ENCODE measurements at places on chromosomes 4 and X.

DNA sequence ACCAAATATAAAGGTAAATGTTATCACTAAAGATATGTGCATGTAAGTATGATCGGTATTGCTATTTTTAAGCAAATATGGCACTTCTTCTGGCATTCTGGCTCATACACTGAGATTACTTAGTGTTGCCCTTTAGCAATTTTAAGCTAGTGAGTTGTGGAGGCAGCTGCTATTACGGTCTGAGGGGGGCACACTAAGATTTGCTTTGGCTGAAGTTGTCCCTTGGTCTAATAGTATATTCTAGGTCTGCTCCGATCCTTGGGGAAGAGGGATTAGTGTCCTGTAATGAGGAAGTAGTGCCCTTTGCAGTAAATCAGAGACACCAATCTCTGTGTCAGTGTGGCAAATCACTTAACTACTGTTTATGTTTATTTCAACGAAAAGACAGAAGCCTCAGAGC, 196.5 kb upstream of the FTHL17 start:
- no peak for DNase-seq

GRCh38 chr4:114658179-114658578, 59.6 kb downstream of the UGT8 start:
- DNase-seq = no peak

DNA sequence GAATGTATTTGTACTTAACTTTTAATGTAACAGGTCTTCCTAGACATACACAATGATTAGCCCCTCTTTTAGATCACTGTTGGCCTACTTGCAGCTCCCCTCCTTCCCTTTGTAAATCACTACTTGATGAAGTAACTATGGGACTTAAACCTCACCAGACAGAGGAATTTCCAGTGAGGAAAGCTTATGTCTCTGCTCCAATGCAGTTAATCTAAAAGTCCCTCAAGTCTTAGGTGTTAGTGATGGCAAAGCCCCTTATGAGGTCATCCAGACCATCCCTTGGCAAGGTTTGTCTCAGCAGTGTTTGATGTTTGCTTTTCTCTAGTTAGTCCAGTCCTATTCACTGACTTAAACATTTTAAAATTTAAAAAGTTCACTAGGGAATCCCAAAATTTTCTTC, 877.3 kb upstream of the INTU start:
- no peak for DNase-seq

DNA sequence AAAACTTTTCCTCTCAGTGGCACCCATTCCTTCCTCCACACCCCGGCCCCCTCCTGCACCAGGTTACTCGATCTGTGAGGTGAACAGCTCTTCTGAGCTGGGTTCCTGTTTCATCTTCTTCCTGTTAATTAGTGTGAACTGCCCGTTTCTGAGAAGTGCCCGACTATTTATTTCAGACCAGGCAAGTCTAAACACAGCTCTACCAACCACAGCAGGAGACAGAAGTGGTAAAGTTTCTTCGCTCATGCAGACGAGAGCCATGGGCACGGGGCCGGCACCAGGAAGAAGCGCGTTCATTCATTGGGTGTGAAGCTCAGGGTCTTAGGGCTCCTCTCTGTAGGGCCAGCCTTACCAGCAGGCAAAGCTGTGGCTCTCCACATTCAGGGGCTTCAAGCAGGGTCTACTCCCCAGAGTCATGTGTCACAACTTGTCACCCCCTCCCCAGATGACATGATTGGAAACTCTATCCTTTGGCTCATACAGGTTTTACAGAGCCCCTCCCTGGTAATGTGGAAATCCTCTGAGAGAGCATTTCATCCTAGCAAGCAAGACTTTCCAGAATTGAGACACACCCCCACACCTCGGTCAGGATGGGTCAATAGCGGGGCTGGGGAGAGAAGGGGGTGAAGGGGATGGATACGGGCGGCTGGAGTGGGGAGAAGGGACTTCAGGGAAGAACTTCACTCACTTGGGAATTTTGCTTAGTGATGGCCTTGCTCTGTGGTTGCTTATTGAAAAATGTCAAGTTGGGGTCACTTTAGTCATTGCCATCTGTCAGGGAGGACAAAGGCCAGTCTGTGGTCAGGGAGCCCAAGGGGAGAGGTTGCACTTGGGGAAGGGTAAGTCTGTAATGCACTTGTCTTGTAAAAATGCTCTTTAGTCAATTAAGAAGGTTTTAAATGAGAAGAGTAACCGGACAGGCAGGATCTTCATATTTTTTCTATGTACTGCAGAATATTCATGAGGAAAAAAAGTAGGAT, 121.6 kb upstream of the TRIM2 start:
- DNase-seq = no peak

GRCh38 chr4:88737307-88737941, 39.8 kb upstream of the NAP1L5 start:
- DNase-seq = no peak

GRCh38 chr4:76216524-76216923, 2.9 kb upstream of the SCARB2 start:
- DNase-seq = no peak

DNA sequence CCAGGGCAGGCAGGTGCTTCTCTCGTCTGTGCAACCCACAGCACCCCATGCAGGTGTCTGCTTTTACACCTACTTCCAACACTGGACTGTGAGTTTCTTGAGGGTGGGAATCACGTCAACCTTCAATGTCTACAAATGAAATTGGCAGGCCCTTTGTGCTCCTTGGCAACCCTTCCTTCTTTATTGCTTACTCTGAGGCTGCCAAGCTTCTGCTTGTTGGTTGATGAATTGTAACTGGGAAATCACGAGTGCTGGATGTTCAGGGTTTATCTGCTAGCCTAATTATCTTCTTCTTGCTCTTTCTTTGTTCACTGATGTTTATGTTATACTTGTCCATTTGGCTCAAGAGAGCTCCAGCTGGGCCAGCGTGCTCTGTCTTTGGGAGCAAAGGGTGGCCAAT, 2.5 kb upstream of the DGAT2L6 start:
- DNase-seq = no peak

DNA sequence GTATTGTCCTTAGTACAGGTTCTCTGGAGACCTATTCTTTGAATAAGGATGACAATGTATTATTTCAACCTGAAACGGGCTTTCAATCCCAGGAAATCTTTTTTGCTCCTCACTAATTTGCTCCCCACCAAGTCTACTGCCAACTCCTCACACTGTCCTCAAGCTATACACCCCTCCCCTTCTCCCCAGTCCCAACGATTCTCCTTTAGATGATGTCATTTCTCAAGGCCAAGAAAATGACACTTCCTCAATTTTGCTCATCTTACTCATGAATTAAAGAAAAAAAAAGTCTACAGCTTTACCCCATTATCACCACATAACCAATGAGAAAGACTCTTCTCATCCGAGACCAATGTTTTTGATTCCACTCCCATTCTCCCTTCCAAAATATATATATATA, 20.6 kb downstream of the AP1S2 start:
- DNase-seq = no peak

- DNase-seq = no peak
Observed at GRCh38 chrX:133215747-133216146, 2.4 kb downstream of the TFDP3 start.

Measured in fibroblast of skin of left quadriceps (primary cell).